ENCODE measurements at places on chromosomes 16 and 17.

- no peak for DNase-seq
Observed at GRCh38 chr16:66900721-66901441, 17.8 kb downstream of the CDH16 start.

GRCh38 chr17:61366076-61366714, 33.4 kb upstream of the TBX2 start:
- DNase-seq = no peak

- no peak for DNase-seq
Observed at GRCh38 chr17:34503528-34504195, 75.7 kb upstream of the TMEM132E start.

- peak; percentile 43 for DNase-seq
Observed at GRCh38 chr17:80475910-80476876, at the start of gene NPTX1. Gene NPTX1, minus strand, starts transcription at chr17:80476607. Its CDS starts 161 bp downstream, at chr17:80476446.

DNA sequence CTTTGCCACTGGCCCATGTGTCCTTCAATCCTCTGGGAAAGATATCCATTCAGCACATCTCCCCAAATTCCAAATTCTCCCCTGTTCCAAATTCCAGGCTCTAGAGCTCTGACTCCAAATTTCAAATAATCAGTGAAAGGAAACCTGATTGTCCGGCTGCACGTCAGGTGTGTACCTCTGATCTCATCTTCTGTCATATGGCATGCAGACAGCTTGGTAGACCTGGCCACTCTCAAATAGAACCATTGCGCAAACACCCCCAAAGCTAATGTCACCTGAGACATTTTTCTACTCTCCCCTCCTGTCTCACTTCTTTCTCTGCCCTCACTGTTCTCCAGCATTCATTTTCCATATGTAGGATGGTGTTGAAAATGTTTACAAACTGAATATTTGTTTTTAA, 337.0 kb upstream of the DYNLRB2 start:
- no peak for DNase-seq

DNA sequence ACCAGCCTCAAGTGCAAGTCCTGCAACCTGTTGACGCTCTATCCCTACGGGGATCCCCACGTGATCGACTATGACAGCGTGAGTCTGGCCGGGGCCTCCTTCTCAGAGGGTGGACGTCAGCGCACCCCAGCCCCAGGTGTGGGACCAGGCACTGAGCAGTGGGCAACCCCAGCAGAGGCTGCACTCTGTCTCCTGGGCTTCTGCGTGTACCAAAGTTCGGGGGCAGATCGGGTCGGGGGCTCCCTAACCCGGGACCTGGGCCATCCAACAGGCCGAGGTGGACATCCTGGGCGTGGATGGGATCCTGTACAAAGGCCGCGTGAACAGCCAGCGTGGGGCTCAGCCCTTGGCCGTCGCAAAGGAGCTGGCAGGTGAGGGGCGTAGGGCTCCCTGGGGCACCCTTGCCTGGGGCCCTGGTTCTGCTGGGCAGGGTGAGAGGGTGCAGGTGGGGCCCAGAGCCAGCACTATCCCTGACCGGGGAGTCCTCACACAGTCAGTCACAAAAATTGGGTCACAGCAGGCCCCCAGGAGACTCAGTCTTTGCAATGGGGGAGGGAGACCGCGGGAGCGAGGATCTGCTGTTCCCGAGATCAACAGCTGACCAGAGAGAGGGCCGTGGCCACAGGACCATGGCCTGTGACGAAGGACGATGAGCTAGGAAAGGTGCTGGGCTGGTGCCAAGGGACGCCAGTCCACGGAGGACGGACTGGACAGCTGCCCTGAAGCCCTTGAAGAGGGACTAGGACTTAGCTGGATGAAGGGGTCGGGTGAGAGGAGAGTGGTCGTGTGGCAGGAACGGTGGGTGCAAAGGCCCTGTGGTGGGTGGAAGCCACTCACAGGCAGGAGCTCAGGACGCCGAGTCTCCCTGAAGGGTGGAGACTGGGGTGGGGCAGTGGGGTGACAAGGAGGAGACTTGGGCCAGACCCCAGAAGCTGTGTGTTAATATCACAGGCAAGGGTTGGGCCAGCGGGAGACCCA, 20.0 kb downstream of the UBALD1 start:
- DNase-seq = no peak

DNA sequence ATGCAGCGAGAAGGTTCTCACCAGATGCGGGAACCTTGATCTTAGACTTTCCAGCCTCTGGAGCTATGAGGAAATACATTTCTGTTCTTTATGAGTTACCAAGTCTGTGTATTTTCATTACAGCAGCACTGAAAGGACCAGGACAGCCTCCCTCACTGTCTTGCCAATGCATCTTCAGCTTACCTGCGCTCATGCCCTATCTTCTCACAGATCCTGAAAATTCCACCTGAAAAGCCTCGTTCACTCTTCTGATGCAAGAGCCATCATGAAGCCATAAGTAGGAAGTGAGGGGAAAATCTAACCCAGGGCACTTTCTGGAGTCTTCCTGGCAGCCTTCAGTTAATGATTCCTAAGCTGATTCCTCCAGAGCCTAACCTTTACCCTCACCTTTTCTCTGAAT, 194.0 kb downstream of the SALL1 start:
- DNase-seq = no peak

GRCh38 chr16:67207249-67208091, 8.5 kb downstream of the ELMO3 start:
- no peak for DNase-seq

DNA sequence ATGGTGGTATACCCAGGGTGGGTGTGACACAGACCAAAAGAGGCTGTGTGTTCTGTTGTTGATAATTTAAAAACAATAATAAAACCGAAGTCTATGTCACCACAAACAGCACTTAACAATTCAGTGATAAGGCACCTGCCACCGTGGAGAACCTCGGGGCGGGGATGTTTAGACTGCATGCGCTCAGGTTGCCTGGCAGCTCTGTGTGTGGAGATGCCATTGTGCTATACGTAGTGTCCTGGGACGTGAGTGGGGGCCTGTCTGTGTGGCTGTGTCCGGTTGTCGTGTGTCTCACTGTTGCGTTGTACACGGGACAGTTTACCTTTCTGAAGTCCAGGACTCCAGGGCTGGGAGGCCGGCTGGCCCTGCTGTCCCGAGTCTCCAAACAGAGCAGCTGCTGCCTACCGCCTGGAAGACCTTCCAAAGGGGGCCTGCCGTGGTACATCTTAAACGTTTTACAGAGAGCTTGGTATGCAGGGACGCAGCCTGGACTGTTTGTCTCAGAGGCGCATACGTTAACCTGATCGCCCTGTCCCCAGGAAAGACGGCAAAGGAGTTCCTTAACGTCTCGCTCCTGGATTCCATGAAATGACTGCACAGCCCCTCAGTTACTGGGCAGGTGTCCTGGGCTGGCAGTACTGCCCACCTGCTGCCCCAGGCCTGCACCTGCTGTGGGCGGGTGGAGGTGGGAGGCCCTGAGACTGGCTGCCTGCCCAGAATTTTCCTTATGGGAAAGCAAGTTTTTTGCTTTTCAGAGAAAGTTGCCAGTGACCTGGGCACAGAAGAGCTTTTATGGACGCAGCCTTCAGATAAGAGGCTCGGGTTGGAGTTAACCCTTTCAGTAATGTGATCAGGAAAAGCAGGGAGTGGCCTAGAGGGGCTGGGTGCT, 19.0 kb downstream of the SPIRE2 start:
- DNase-seq = no peak

DNA sequence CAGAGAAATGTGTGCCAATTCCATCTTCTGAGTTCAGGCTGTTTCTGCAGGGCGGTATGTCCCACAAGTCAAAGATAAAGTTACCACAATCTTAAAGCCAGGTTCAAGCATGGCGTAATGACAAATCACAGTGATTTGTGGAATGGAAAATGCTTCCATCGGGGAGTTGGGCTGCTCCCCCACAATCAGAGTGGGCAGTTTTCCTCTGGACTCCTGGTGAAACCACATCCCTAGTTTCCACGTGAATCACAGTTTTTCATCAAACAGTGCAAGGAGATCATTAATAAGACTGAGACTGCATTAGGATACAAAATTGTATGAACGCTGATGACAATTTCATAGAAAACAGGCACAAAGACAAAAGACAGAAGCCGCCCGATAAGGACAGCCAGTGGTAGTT, 3.6 kb downstream of the LITAF start:
- no peak for DNase-seq

GRCh38 chr17:4931963-4932362, at the start of gene GP1BA:
Gene GP1BA, plus strand, starts transcription at chr17:4932277. Its CDS starts 328 bp downstream, at chr17:4932605.
- DNase-seq = no peak

DNA sequence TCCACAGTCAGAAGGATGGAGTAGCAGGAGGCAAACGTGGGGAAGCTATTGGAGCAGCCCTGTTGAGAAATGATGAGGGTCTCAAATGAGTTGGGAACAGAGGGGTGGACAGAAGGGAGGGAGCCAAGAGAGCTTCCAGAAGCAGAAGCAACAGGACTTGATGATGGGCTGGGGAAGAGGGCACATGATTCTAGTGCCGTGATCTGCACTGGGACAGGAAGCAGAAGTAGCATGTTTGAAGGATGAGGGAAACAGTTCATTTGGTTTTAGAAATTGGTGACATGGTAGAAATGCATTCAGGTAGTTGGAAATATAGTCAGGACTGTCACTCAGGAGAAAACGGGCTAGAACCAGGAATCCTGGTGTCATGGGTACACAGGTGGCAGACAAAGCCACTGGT, 19.4 kb downstream of the EMP2 start:
- DNase-seq = no peak

DNA sequence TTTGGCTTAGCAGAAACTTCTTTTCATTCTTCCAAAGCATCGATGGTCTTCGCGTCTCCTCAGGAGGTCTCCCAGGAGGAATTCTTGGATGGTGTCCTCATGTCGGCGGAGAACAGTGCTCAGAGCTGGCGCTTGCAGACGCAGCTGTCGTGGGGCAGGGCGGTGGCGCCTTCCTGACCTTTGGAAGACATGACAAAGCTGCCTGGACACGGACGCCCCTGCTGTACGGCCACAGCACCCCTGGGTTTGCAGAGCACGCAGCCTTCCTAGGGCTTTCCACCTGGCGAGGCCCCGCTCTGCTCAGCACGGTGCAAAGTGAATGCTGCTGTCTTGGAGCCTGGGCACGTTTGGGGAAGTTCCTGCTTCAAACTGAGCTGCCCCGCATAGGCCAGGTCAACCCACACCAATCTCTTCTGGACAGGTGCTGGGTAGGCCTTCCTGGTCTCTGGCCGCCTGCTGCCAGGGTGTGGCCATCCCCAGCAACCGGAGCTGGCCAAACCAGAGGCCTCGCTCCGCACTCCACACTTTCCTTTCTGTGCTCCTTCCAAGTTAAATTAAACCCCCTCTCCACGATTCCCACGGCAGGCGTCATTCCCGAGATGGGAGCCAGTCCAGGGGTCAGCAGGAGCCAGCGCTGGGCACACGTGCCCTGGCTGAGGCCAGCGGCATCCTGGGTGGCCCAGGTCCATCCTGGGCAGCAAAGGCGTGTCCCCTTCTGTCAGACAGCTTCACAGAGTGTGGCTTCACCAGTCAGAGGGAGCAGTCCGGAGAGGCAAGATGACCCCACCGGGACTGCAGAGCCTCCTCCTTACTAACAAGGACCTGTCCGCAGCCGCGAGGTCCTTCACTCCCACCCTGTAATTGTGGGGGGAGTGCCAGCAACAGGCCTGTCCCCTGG, 15.0 kb upstream of the KREMEN2 start:
- no peak for DNase-seq

GRCh38 chr16:84155771-84156170, 10.7 kb downstream of the DNAAF1 start:
- no peak for DNase-seq

GRCh38 chr17:17752821-17753321, 71.6 kb downstream of the RAI1 start:
- DNase-seq = no peak

DNA sequence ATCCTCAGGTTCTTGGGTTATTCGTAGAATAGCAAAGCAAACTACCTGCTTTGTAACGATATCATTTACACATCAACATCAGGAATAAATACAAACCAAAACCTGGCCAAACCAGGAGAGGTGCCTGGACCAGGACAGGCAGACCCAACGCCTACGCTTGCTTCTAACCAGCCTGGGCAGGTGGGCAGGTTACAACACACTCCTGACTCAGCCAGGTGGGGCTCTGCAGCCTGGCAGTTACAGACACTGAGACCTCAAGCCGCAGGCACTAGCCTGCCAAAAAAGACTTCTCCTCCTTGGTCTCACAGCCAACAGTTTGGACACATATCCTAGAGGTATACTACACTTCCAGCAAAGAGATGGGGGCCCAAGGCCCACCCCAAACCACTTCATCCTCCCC, 14.0 kb downstream of the ANKRD11 start:
- DNase-seq = no peak

- no peak for DNase-seq
Observed at GRCh38 chr16:88194397-88195268, 188.1 kb upstream of the ZNF469 start.

DNA sequence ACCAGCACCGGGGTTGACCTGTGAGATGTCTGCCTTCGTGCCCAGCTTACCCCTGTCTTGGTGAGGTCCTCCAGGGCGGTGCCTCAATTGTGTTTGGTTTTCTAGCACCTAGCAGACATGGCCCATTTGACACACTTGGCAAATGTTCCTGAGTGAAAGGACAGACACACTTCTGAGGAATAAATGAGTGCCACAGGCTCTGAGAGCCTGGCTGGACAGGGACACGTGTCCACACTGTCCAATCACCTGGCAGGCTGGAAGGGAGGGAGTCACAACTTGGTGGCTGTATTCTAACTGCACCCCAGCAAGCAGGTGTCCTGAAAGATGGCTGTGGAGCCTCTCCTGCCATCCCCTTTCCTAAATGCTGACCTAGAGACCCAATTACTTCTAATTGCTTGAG, 7.4 kb downstream of the MAP3K14 start:
- DNase-seq = no peak

GRCh38 chr17:72813481-72813880, 279.0 kb downstream of the SLC39A11 start:
- no peak for DNase-seq

DNA sequence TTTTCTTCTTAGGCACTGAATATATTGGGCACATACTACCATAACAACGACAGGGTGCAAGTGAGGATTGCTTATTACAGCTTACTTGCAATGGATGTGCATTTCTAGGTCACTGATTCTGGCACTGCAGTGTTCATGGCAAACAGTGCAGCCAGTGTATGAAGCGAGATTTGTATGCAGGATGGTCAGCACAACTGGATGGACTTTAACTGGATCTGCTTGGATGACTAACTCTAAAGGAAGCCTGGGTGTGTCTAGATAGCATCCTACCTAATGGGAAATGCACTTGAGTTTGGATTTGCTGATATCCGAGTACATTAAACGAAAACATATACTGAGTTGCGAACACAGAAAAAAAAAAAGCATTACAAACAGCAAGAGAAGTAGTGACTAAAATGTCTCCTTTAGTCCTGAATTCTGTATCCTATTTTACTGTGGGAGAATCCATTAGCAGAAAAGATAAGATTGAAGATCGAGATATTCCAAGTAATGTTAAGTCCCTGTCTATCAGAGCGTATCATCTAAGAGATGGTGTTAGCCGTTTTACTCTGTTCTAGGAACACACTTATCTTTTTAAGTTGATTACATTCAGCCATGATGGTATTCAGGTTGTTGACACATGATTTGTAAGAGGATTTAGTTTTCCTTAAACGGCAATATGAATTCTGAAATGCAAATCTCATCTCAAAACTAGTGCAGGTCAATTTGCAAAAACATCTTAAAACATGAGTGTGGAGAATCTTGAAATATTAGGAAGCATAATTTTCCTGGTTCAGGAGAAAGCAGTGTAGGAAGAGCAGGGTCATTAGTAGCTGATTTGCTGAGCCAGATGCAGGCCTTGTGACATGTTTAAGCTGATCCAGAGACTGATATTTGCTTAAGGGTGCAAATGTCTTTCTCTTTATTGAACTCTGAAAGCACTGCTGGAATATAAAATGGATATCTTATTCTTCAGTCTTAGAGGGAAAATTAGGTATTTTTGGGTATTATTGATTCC, 142.6 kb upstream of the CPHXL start:
- no peak for DNase-seq

- no peak for DNase-seq
Observed at GRCh38 chr16:69116906-69117305, 11.5 kb downstream of the HAS3 start.

- DNase-seq = peak; percentile 96
Observed at GRCh38 chr16:75377729-75378386, 55.4 kb downstream of the CFDP1 start.

Data from lung microvascular endothelial cell (primary cell).